ENCODE measurements at places on chromosomes 3 and 15.

- DNase-seq, result no peak
Measured at GRCh38 chr3:59654480-59655417, 604.9 kb upstream of the CFAP20DC start.

GRCh38 chr15:52240166-52240565 is 49.0 kb upstream of the GNB5 start:
- DNase-seq, result no peak

- peak; percentile 60 for DNase-seq
Measured at GRCh38 chr3:3798631-3799113, 559 bp upstream of the LRRN1 start.

DNA sequence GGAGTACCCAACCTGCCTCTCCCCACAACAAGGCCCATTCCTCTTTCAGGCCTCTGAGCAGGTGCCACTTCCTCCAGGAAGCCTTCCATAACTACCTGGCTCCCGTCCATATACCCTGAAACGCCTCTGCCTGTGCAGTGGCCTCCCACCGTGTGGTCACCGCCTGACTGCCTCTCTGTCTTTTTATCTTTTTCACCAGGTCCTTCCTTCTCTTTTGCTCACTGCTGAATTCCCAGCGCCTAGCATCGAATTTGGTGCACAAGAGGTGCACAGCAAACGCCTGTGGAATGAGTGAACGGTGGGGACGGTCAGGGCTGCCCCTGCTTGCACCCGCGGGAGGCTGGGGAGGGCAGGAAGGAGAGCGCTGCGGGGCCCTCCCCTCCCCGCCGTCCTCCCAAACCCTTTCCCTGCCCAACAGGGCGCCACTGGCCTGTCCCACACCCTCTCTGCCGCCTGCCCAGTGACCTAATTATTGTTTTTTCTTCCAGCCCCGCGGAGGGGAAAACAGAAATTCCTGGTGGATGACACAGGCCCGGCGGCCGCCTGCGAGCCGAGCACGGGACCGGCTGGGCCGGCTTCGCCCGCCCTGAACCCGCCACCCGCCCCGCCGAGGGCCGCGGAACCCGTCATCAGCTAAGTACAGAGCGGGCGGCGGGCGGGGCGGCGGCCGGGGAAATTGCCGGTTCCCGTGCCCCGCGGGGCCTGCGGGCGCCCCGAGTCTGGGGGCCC is 140.1 kb downstream of the SMAD6 start:
- DNase-seq, result no peak

DNA sequence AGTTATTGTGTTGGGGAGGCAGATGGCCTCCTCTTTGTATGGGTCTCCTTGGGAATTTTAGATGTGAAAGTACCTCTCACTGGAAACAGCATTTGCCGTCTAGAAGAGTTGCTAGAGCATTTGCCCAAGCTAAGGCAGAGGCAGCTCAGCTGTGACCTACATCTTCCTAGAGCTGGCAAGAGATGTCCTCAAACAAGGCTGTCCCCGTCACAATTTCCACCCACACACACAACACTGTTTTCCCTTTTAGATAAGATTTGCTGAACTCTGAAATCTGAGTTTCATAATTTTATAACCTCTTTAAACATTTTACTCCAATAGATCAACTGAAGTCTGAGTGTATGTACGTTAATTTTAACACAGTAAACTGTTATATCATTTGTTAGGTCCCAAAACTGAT is 352.6 kb downstream of the EPHB1 start:
- no peak for DNase-seq

GRCh38 chr15:69585937-69586336 is 133.3 kb downstream of the RPLP1 start:
- DNase-seq, result no peak

- DNase-seq, result no peak
Measured at GRCh38 chr15:74519311-74519710, 21.7 kb upstream of the ARID3B start.

DNA sequence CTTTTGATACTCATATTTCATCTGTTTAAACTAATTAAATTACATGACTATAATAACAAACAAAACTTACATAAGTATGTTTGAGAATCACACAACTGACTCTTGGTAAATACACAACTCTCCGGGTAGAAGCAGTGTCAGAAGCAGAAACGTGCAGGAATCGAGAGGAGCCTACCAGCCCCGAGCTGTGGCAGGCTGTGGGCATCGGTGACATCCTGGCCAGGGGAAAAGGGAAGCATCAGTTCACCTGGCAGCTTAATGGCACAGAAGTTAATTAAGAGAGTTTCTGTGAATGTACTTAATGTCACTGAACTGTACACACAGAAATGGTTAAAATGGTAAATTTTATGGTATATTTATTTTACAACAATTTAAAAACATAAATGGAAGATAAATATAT is 90.2 kb downstream of the CRTC3 start:
- no peak for DNase-seq

DNA sequence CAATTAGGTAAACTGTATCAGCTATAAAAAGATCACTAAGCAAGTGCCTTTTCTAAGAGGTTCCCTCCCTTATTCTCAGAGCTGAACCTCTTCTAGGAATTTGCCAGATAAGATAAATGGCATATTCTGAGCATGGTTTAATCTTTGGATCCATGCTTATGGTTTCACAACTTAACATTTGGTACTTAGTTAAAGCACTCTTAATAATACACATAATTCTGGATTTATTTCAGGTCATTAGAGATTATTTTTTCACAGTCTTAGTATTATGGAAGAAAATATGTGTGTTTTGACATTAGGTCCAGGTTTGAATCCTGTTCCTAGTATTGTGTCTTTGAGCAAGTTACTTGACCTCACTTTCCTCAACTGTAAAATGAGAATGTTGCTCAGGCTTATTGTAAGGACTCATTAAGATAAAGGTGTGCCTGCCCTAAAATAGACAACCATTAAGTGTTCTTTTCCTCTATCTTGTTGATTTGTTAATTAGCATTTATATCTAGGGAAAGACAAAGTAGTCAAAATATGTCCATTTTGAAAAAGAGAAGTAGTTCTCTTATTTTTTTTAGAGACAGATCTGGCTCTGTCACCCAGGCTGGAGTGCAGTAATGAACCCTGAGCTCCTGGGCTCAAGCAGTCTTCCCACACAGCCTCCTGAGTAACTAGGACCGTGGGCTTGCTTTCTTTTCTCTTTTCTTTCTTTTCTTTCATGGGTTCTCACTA is 43.4 kb downstream of the TSC22D2 start:
- no peak for DNase-seq

- DNase-seq, result no peak
Measured at GRCh38 chr15:73357999-73358665, 10.6 kb downstream of the HCN4 start.

GRCh38 chr15:94004697-94005096 is 226.7 kb upstream of the MCTP2 start:
- DNase-seq, result no peak

- DNase-seq, result no peak
Measured at GRCh38 chr3:8593021-8593827, 51.4 kb downstream of the SSUH2 start.

DNA sequence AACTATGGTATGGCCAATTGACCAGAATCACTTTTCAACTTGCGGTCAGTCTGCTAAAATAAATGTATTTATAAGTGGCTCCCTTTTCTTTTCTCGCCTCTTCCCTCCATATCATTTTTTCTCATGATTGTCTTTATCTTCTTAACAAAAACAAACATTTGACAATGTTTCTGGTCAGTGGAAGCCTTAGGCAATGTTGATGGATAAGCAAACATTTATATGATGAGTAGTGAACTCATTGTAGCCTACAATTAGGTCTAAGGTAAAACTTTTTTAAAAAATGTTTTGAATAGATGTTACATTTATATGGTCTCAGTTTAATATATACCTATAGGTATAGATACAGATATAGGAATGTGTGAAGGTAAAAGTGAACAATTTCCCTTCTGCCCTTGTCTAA is 355.4 kb downstream of the MFSD1 start:
- no peak for DNase-seq

- DNase-seq, result peak; percentile 18
Measured at GRCh38 chr3:171980578-171981270, 58.7 kb upstream of the FNDC3B start.

DNA sequence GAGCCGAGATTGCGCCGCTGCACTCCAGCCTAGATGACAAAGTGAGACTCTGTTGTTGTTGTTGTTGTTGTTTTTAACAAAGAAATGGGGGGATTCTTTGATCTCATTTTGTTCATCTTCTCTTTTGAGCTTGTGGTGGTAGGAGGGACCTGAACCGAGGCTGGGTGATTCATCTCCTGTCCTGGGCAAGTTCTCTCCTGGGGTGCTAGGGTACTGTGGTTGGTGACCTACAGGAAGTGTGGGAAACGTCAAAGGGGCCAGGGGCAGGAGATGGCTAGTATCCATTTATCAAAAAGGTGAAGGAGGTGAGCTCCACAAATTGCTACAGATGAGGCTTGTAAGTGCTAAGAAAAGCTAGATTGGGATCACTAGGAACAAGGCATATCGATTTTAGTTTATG is 14.3 kb downstream of the PPCDC start:
- DNase-seq, result no peak

DNA sequence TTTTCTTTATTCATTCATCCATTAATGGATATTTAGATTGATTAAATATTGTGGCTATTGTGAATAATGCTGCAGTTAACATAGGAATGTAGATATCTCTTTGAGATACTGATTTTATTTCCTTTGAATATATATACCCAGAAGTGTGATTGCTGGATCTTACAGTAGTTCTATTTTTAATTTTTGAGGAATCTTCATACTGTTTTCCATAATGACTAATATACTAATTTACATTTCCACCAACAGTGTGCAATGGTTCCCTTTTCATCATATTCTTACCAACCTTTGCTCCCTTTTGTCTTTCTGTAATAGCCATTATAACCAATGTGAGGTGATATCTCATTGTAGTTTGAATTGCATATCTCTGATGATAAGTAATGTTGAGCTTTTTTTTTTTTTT is 106.3 kb downstream of the OTOL1 start:
- no peak for DNase-seq

GRCh38 chr3:41276191-41276590 is 76.9 kb downstream of the CTNNB1 start:
- DNase-seq, result no peak

DNA sequence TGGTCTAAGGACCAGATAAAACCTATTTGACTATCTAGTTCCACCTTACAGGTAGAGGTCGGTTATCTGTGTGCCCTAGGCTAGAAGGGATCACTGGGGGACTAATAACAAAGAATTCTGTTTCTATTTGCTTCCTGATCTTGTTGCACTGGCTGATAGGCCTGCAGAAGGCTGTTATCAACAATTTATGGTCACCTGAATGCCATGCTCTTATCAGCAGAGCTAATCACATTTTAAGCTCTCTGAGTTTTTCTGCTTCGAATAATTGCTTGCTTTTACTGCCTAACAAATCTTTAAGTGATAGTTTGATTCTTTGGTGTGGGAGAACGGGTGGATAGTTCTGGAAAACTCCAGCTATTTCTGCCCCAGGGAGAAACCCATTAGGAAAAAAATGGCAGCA is 263.1 kb downstream of the PDZRN3 start:
- no peak for DNase-seq

- no peak for DNase-seq
Measured at GRCh38 chr3:66052721-66053549, 14.2 kb upstream of the MAGI1 start.

GRCh38 chr3:168260859-168261258 is 165.1 kb upstream of the GOLIM4 start:
- DNase-seq, result no peak

- DNase-seq, result no peak
Measured at GRCh38 chr3:99939876-99940275, 122.2 kb downstream of the CMSS1 start.

DNA sequence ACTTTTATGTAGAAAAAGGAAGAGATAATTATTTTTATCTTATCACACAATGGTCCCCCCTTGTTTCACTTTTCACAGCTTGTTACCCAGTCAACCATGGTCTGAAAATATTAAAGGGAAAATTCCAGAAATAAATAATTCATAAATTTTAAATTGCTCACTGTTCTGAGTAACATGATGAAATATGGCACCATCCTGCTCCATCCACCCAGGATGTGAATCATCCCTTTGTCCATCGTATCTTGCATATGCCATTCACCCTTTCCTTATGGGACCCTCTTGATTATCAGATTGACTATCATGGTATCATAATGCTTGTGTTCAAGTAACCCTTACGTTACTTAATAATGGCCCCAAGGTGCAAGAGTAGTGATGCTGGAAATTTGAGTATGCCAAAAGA is 43.7 kb downstream of the ANKRD28 start:
- DNase-seq, result no peak

- DNase-seq, result no peak
Measured at GRCh38 chr3:127078626-127079025, 95.7 kb downstream of the PLXNA1 start.

- no peak for DNase-seq
Measured at GRCh38 chr3:169083163-169083562, 580.3 kb downstream of the MECOM start.

GRCh38 chr3:175307642-175308041 is 448.5 kb downstream of the NAALADL2 start:
- no peak for DNase-seq

DNA sequence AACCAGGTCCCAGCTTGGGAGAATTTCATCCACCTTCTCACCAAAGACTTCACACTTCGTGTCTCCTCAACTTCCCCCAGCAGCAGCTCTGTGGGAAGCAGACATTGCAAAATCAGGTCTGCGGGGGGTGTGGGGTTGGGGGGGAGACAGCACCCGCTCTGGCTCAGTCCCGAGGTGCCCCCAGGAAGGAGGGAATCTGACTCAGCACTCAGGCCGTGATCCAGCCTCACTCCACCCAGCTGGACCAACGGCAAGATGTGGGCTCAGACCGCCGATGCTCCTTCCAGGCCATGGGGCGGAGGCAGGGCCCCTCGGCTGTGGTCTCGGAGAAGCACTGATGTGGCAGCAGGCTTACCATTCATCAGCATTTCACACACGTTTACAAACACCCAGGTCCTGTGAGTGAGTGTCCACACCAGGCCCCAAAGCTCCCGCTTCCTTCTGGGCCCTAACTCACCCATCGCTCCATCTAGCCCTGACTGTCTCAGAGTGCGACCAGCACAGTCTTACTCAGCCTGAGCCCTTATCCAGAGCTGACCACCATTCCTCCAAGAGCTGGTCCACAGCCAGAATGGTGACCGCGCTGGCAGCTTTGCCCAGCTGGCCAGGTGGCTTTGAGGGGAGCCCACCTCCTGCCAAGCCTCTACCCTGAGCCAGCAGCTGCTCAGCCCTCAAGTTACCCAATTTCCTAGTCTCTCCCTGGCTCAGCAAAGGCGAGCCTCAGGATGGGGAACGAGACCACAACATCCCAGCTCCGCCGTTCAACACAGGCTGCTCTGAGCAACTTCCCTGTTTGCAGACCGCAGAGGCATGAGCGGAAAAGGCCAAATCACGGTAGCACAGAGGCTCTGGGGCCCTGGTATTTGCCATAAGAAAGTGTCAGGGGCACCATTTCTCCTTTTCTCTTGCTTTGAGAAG is 3.3 kb downstream of the STAB1 start:
- no peak for DNase-seq

DNA sequence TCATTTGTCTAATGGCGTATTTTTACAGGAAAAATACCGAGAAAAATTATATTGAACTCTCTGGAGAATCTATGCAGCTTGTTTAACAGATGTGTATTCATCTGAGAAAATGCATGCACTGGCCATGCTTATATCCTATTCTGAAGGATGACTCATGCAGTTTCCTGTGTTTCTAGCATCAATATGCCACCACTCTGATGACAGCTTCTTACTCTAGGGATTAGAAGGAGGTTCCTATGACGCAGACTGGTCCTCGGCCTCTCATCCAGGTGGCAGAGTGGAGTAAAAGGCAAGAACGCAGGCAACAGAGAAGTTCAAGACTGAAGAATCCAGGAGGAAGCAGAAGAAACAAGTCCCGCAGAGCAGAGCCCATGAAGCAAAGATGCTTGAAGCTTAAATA is 910.0 kb upstream of the ROBO1 start:
- no peak for DNase-seq

All from Jurkat, Clone E6-1 (cell line).